ENCODE measurements at places on chromosomes 3 and 15.

GRCh38 chr15:40986820-40987219 lies 33.5 kb downstream of the CHAC1 start:
- no peak for DNase-seq

DNA sequence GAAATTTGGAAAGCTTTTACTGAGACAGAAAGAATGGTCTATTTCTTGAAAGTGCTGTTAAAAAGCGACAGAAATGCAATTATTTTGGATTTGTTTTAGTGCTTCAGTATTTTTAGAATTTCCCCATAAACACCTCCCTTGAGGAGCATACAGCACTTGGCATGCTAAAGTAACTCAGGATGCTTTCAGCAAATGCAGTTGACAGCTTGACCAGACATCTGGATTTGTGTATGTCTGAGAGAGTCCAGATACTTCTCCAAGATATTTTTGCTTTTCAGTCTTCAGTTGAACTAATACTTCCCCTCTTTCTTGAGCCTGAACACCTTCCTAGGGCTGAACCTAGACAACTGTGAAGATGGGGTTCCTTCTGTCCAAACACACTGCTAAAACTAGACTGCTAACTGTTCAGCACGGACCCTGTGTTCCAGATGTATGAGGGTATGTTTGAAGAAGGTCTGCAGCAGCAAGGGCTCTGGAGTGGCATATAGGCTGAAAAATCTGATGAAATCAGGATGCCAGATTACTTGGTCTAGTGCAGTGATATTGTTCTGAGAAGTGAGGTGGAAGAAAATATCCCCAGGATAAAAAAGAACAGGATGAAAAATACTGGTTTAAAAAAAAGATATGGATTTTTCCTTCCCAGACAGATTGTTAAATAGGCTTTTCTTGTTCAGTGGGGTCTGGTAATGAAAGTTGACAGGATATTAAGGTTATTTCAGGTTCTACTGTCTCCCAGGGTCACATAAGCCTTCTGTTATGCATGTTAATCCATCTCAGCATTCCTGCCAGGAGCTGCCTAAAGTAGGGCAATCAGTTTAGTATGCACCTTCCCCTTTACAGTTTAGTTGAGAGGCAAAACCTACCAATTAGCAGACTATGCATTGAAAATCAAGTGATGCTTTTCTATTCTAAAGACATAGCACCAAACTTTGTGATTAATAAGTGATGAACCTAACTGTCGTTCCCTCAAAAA lies 516.9 kb upstream of the TBL1XR1 start:
- DNase-seq = no peak

- no peak for DNase-seq
Measured at GRCh38 chr15:74777769-74778598, 3.9 kb upstream of the CSK start.

DNA sequence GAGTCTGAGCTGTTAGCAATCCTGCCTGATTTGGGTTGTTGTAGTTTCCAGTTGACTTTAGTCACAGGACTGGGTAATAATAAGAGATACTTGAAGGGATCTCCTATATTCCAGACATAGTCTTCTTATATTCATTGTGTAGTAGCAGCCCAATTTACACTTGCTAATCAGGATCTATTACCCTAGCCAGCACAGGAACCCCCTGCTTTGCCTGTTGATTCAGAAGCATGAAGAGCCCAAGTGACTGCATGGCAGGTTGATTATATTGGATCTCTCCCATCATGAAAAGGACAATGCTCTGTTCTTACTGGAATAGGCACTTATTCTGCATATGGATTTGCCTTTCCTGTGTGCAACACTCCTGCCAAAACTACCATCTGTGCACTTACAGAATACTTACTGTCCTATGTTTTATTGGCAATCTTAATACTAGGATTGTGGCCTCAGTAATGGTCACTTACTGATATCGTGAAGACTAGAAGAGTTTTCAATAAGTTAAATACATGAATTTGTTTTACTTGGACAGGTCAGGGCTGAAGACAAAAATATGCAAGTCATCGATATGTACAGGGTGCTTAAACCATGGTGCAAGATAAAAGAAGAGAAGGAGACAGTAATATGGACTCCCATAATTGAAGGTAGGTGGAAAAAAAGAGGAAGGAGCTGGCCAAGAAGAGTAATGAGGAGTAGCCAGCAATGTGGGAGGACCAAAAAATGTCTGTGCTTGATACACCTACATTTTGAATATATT lies 304.1 kb downstream of the MCTP2 start:
- no peak for DNase-seq

DNA sequence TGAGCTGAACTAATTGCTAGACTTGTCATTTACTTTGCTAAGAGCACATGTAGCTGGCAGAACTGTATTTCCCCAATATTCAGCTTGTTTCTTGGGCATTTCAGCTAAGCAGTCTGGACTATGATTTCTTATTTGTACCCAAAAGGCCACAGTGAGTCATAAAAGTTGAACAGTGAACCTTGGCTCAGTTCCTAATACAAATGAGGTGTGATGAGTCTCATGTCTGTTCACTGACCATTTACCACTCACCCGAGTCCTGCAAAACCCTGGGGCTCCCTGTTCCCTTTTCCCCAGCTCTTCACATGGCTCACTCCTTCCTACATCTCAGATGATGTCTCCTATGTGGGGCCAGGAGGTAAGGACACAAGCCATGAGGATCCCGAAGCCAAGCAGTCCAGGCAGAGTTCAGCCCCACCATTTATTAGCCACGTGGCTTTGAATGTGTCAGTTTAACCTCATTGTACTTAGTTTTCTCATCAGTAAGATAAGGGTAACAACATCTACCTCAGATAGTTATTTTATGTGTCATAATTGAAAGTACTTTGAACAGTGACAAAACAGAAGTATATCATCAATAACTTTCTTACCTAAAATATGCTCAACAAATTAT lies 239.3 kb downstream of the IL5RA start:
- no peak for DNase-seq

GRCh38 chr15:27483124-27483523 lies 512.1 kb downstream of the GABRG3 start:
- no peak for DNase-seq

GRCh38 chr3:124425972-124426371 lies 304.3 kb upstream of the UMPS start:
- no peak for DNase-seq

- no peak for DNase-seq
Measured at GRCh38 chr15:68634531-68634930, 55.7 kb downstream of the CORO2B start.

GRCh38 chr3:44890258-44890657 lies 15.8 kb downstream of the TGM4 start:
- DNase-seq = no peak

DNA sequence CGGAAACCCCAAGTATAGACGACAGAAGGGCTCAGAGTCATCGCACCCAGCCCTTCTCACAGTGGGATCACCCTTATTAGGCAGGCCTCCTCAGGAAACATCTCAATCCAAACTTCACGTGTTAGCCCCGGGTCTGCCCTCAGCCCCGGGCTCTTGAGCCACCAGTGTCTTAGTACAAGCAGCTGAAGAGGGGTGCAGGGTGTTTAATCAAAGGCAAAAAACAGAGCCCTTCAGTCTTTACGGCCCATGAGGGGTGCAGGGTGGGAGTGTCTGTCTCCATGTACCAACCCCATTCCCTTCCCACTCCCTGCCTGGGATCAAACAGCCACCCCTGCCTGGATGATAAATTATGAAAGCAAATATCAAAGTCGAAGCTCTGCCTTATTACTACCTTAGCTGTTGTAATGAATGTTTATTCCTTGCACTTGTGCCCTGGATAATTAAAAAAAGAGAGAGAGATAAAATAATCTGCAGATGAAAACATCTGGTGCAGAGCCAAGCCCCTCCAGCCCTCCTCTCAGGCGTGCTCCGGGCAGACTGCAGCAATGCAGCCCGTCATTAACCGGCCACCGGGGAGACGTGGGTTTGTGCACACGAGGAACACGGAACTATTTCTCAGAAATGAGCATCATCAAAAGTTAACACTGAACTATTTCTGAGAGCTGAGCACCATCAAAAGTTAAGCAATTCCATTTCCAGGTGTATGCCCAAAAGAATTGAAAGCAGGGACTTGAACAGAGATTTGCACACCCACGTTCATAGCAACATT lies 64.5 kb downstream of the ADAMTS17 start:
- no peak for DNase-seq

- DNase-seq = no peak
Measured at GRCh38 chr3:127821394-127821793, 921 bp downstream of the MGLL start.

- no peak for DNase-seq
Measured at GRCh38 chr3:158896729-158897128, 94.9 kb downstream of the MFSD1 start.

DNA sequence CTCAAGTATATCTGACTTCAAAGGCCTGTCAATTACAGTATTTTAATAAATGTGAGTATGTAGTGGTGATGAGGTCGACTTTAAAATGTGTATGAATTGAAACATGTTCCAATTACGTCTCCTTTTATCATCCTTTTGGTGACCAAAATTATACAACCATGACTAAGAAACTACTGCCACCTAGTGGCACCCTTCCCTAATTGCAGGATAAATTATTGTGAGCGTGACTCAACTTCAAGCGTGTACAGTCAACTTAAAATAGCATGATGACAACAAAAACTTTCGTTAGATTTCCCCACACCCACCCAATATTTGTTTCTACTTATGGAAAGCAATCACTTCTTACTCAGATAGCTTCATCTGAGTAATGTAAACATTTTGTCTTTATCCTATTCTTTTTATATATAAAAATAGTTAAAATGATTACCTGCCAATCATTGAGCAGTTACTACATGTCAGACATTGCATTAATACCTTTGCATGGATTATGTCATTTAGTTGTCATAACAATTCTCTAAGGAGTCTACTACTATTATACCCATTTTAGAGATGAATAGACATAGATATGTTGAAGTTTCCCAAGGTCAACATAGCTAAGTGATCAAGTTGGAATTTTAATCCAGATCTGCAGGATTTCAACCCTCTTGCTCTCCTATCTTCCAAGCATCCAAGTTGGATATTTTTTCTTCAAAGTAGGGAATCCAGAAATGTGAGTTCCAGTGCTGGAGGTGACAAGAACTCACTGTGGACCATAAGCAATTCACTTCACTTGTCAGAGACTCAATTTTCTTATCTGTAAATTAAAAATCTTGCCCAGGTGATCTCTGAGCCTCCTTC lies 106.0 kb downstream of the MEX3B start:
- no peak for DNase-seq

- no peak for DNase-seq
Measured at GRCh38 chr3:57019057-57019456, 41.4 kb upstream of the SPATA12 start.

DNA sequence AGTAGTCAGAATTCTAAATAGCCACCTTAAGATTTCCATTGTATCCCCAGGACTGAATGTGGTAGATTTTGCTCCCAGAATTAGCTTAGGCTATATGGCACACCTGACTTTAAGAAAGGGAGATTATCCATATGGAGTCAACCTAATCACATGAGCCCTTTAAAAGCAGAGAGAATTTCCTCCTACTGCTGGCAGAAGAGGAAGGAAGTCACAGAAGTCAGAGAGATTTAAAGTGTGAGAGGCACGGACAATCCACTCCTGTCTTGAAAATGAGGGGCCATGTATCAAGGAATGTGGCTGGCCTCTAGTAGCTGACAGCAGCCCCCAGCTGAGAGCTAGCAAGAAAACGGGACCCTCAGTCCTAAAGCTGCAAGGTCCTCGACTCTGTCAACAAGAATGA lies 26.8 kb downstream of the LRRC31 start:
- no peak for DNase-seq

DNA sequence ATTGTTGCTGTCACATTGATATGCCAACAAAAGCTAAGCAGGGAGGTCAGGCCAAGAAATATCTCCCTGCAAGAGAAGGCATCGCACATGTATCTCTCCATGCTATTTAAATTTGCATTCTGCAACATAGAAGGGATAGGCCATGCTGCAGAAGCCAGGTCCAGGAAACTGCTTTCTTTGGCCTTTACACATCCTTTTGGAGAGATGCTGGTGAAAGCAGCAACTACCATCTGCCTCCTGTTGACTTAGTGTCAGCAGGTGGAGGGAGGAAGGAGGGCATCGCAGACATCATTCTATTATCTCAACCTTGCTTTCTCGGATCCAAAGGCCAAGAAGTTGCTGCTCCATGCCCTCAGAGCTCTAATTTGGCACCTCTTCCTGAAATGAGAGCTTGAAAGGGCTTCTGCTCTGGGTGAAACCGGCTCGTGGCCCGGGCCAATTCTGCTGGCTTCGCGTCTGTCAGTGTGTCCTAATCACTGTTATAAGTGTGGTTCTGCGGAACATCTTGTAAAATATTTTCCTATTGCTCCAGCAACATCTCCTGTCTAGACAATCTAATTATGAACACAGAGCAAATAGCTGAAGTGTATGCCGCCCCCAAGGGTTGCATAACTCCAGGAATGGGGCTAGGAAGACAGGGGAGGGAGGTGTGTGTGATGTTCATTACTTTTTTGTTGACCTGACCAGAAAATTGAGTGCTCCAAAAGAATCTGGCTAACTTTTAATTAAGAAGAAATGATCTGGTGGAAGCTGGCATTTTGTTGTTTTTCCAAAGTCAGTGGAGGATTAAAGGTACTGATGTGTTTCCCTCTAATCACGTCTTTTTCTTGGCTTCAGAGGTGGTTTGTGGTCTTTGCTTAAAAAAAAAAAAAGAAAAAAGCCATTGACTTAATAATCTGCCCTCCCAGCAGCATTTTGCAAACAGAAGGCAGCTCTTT lies 89.1 kb downstream of the TPRG1 start:
- DNase-seq = no peak

GRCh38 chr3:100106531-100107141 lies 7.7 kb downstream of the FILIP1L start:
- DNase-seq = no peak

- DNase-seq = no peak
Measured at GRCh38 chr3:49349348-49350114, 8.6 kb downstream of the GPX1 start.

DNA sequence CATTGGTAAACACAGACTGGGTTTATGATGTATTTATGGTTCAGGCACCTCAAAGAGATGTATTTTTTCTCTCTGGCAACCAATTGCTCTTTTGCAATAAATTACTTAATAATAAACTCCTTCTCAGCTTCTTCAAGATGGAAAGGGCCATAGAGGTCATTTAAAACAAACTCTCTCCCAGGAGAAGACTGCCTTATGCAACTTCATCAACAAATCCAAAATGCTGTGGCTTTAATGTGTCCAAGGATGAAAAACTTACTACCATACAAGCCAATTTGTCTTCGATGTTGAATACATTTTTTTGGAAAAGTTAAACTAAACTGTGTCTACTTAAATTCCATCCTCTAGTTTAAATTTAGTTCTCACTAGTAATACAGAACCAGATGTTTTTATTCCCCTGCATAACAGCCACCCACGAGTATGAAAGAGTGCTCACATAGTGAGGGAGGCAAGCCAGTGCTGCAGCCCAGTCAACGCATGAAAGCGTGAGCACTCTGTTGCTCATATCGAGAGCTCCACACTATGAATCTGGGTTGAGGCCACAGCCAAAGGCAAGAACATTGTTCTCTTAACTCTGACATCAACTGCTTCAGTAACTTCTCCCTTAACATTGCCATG lies 761.3 kb upstream of the GRM7 start:
- DNase-seq = no peak
